ENCODE measurements at places on chromosomes 11 and 22.

- no peak for DNase-seq
These were observed 1.5 kb upstream of the TOLLIP start for GRCh38 chr11:1310772-1311468.

- DNase-seq: no peak
These were observed 1.7 kb downstream of the UVRAG start for GRCh38 chr11:75816561-75817239.

GRCh38 chr11:64347193-64347867 lies 7.3 kb downstream of the CCDC88B start:
- DNase-seq: no peak

GRCh38 chr11:46543564-46543963 lies 50.3 kb downstream of the AMBRA1 start:
- no peak for DNase-seq

DNA sequence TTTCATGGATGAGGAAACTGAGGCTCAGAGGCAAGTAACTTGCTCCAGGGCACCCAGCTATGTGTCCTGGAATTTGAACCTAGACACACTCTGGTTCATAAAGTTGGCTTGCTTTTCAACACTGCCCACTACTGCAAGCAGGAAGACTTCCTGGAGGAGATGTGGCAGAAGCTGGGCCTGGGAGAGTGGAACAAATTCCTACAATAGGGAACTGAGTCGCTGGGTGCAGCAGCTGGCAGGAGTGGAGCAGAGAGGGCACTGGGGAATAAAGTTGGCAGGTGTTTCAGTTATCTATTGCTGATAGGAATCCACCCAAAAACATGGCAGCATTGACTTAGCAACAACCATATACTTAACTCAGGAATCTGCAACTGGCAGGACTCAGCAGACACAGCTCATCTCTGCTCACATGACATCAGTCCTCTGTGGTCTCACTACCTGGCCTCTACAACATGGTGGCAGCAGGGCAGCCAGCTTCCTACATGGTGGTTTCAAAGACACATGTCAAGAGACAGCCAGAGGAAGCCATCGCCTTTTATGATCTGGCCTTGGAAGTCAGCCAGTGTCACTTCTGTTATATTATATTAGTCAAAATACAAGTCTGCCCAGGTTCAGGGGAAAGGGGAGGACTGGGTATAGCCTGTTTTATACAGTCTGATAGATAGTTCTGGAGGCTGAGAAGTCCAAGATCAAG lies 10.6 kb upstream of the CARD10 start:
- no peak for DNase-seq

GRCh38 chr22:20532256-20532993 lies 25.0 kb downstream of the MED15 start:
- no peak for DNase-seq

GRCh38 chr22:47371263-47372090 lies 609.0 kb downstream of the TBC1D22A start:
- DNase-seq: no peak

DNA sequence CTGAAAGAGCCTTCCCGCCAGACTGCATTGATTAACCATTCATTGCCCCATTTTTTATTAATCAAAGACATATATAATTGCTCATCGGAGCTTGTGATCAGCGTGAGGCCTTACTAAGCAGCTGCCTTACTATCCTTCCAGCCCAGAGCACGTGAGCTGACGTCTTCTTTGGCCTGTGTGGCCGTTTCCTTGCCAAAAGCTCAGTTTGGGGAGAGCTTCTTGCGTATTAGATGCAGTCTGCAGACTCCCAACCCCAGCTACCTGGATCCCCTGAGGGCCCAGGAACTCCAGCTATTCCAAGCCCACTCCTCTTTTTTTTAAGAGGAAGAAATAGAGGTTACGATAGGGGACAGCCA lies 784 bp upstream of the SLC43A3 start:
- DNase-seq: no peak

DNA sequence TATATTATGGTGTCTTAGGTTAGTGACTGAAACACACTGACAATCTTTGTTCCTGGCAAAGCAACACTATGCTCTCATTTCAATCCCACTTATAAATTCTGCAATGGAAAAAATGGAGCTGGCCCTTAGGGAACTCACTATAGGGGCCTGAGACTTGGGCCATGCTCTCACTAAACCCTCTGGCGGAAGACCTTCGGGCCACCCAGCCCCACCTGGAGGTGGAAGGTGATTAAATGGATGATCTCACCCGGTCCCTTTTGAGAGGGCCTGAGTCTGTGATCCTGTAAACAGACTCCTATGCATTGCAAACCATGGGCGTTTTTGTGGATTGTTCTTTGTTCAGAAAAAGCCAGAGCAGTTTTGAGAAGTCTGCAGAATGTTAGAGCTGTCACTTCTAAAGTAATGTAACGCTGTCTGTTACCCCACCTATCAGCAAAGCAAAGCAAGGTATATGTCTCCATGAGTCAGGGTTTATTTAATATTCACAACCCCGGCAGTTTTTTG lies 17.0 kb upstream of the CDON start:
- no peak for DNase-seq

All from SK-N-MC (cell line).